ENCODE measurements at places on chromosomes 12 and 14.

- DNase-seq, result no peak
Observed at GRCh38 chr12:68871921-68872320, 61.0 kb downstream of the CPM start.

DNA sequence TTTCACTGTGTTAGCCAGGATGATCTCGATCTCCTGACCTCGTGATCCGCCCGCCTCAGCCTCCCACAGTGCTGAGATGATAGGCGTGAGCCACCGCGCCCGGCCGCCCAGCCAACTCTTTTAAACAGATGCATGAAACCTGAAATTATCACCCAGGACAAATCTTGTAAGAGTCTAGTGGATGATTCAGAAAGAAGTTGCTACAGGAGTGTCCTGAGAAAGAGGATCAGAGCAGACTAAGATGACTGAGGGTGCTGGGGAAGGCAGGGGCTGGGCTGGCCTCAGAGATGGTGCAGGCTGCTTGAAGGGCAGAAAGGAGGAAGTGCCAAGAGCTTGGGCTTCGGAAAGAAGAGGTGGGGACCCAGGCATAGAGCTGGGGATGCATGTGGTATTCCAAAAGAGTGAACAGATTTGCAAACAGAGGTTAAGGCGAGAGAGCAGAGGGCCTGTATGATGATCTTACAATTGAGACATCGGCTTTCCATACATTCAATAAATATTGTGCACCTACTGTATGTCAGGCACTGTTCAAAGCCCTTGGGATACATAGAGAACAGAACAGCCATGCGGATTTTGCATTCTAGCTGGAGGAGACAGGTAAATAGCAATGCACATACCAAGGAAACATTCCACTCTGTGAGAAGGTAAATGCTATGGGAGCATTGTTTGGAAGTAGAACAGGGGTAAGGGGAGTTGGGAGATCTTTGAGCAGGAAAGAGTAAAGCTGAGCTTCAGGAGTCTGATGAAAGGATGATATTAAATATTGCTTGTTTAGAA lies 7.4 kb upstream of the CD9 start:
- no peak for DNase-seq

DNA sequence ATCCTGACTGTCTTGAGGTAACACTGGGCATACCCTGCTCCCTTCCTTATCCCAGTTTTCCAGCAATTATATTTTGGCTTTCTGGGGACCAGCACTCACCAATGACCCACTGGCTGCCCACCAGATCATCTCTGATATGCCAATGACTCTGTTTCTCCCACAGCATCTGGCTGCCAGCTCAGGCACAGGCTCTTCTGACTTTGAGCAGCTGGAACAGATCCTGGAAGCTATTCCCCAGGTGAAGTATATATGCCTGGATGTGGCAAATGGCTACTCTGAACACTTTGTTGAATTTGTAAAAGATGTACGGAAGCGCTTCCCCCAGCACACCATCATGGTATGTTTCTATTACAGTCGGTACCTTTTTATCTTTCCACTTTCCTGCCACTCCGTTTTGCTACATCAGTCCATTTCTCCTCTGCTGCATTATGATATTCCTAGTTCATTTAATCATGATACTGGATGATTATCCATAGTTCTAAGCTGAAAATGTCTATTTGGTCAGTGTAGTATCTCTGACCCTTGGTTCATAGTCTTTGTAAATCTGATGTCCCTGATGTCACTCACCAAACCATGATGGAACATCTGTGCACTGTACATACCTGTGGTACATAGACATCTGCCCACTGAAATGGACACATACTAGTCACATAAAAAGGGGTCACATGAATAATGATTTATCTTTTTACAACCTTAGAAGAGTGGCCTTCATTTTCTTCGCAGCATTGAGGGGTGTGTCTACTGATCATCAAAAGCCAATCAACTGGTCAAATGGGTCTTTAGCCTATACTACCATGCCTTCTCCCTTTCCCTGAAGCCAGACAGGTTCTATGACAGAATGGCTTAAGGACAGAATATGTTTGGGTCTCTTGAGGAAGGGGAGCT lies 3.3 kb downstream of the GMPR2 start:
- DNase-seq, result no peak

DNA sequence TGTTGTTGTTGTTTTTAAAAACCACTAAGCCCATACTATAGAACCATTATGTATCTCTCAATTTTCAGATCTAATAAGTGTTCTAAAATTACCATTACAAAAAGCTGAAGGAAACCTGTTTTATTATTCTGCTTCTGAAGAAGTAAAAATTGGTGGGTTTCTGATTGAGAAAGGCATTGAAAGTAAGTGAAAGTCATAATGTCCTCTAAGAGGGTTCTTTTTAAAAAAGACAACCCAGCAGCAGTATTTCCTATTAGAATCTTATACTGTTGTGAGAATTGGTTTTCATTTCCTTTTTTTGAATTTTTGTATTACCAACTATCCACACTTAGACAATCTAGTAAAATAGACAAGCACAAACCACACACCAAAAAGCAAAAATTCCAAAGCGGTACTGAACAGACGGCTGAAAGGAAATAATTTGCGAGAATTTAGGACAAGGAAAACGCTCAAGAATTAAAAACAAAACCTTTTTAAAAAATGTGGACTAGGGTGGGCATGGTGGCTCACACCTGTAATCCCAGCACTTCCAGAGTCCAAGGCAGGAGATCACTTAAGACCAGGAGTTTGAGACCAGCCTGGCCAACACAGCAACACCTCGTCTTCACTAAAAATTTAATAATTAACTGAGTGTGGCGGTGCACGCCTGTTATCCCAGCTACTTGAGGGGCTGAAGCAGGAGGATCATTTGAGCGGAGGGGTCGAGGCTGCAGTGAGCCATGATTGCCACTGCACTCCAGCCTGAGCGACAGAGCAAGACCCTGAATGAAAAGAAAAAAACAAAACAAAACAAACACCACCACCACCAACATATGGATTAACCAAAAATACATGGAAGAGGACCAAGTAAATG lies 66.7 kb upstream of the AP4S1 start:
- no peak for DNase-seq

DNA sequence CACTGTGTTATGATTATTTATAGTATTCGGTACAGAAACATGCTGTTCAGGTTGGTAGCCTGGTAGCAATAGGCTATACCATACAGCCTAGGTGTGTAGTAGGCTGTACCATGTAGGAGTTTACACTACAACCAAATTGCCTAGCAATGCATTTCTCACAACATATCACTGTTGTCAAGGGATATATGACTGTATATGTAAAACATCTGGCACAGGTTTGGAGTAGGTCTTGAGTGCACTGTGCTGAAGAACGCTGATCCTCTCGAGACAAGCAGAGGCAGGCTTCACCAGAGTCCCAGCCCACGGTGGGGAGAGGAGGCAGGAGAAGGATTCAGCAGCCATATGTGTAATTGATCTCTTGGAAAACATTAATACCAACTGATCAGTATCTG lies 15.0 kb upstream of the TBX5 start:
- no peak for DNase-seq

- no peak for DNase-seq
Observed at GRCh38 chr14:50734950-50735695, 67.0 kb upstream of the SAV1 start.

DNA sequence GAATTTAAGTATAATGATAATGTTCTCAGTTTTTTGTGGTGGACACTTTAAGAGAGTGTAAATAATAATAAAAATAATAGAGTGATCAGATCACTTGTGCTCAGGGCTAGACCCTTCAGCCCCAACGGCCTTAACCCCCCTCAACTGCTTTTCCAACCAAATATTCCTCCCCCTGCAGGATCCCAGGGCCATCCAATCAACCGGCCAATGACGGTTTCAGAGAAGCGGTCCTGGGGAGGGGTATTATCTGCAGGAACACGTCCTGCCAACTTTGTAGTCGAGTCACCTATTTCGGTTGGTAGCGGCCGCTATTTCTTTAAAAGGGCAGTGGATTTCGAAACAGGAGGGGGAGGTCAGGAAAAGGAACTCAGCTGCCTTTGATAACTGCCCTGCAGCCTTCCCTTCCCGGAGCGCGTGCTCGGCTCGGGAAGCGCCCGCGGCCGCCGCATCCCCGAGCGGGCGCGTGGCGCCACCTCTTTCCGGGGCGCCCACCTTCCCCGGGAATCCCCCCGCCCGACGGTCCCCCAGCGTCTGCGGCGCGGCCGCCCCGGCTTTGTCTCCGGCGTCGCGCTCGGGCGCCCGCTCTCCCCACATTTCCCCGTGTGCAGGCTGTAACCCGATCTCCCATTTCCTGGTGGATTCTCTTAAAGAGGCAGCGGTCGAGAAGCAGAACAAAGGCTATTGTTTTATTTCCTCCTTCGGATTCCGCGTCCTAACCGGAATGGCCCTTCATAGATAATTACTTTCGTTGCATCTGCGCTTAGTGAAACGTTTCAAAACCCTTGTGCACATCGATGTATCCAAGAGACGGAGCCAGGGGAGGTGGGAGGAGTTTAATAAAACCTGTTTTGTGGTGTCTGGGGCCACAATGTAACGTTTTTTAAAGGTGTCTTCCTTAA lies 711 bp upstream of the ETV6 start:
- DNase-seq, result peak; percentile 17

DNA sequence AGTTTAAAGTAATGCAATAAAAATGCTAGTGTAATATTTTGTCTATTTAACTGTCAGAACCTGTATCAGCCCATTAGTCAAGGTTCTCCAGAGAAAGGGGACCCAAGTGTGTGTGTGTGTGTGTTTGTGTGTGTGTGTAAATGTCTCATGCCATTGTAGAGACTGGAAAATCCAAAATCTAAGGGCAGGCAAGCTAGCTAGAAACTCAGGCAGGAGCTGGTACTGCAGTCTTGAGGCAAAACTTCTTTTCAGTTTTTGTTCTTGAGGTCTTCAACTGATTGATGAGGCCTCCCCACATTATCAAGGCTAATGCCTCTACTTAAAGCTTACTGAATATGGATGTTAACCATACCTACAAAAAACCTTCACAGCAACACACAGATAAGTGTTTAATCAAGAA lies 126.7 kb downstream of the PRKD1 start:
- no peak for DNase-seq

GRCh38 chr12:18323159-18323558 lies 61.8 kb downstream of the PIK3C2G start:
- DNase-seq, result no peak

GRCh38 chr12:89846473-89847055 lies 137.9 kb upstream of the ATP2B1 start:
- no peak for DNase-seq

- no peak for DNase-seq
Observed at GRCh38 chr14:69543341-69544115, 31.1 kb downstream of the CCDC177 start.

GRCh38 chr14:101920271-101920670 lies 44.1 kb upstream of the DYNC1H1 start:
- no peak for DNase-seq

DNA sequence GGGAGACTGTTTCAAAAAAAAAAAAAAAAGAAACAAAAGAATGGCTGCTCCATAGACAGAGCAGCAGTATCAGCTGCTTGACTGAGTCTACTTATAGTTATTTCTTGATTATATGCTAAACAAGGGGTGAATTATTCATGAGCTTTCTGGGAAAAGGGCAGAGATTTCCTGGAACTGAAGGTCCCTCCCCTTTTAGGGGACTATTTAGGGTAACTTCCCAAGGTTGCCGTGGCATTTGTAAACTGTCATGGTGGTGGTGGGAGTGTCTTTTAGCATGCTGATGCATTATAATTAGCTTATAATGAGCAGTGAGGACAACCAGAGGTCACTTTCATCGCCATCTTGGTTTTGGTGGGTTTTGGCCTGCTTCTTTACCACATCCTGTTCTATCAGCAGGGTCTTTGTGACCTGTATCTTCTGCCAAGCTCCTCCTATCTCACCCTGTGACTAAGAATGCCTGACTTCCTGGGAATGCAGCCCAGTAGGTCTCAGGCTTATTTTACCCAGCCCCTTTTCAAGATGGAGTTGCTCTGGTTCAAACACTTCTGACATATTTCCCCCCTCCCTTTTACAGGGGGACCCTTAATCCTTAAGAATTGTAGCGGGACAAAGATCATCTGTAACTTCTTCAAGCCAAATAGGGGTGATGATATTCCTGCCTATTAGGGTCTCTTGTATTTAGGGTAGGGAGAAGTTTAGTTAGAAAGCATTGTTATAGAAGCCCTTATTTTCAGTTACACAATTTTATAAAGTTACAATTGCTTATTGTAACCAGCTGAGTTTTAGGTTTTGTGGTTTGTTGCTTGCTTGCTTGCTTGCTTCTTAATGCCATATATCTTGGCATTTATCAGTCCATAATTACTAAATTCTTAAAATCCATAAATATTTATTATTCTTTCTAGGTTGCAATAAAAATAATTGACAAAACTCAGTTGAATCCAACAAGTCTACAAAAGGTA lies 42.5 kb downstream of the MARK3 start:
- DNase-seq, result no peak

GRCh38 chr12:82461836-82462235 lies 103.5 kb downstream of the METTL25 start:
- DNase-seq, result no peak

DNA sequence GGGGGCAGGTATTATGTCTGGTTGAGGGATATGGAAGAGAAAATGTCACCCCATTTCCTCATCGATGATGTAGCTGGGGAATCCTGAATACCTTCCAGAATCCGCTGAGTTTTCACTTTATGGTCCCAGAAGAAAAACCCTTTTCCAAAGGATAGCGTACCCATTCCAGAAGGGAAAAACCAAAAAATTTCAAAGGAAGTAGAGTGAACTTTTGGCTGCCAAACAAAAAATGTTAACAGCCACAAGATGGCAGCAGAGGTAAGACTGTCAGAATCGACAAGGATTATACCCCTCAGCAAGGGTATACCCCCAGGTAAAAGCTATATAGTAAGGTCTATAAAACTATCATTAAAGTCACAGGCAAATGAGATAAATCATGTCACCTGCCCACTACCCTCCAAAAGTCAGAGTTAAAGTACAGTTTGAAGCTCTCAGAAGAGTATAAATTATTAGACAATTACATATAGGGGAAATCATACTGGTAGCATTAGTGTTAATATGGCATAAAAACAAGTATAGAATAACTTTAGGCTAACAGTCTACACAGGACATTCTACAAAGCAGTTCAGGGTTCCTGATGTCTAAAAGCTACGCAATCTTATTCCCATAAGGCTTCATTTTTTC lies 18.0 kb downstream of the ACIN1 start:
- no peak for DNase-seq

- DNase-seq, result no peak
Observed at GRCh38 chr12:12266389-12266872, 413 bp downstream of the LRP6 start.

All from stimulated activated CD4-positive, alpha-beta T cell treated with anti-CD3 and anti-CD28 coated beads, Interleukin-15, amount 100 ng/mL, for 1 hour (primary cell).